ENCODE measurements at places on chromosomes 3 and 15.
A peak's percentile ranks its signal among the peaks of the same experiment; 100 is the strongest.

DNA sequence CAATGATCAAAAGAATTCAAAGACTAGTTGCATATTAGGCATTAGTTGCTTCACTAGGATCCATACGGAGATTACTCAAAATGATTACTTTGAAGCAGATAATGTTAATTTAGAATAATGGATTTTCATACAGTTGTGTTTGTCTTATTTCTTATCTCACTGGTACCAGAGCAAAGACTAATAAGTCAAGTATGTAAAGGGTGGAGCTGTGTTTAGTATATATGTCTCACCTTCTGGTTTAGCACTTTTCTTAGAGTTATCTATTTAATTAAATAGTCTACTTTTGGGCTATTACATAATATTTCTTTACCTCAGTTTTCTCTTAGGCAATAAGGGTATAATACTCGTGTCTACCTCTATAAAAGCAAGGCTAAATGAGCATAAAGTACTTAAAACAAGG lies 18.8 kb downstream of the TMEM207 start:
- no peak for DNase-seq

- DNase-seq = no peak
These were observed 30.4 kb upstream of the FLNB start for GRCh38 chr3:57977818-57978235.

GRCh38 chr3:113245761-113246161 lies 34.4 kb downstream of the BOC start:
- no peak for DNase-seq

GRCh38 chr15:100902436-100903167 lies 16.6 kb upstream of the LRRK1 start:
- DNase-seq = no peak

- no peak for DNase-seq
These were observed 33.2 kb downstream of the OXNAD1 start for GRCh38 chr3:16297997-16298885.

- no peak for DNase-seq
These were observed 409.4 kb upstream of the FRG2C start for GRCh38 chr3:75254685-75255084.

GRCh38 chr3:156788846-156789245 lies 37.3 kb upstream of the LEKR1 start:
- DNase-seq = no peak

DNA sequence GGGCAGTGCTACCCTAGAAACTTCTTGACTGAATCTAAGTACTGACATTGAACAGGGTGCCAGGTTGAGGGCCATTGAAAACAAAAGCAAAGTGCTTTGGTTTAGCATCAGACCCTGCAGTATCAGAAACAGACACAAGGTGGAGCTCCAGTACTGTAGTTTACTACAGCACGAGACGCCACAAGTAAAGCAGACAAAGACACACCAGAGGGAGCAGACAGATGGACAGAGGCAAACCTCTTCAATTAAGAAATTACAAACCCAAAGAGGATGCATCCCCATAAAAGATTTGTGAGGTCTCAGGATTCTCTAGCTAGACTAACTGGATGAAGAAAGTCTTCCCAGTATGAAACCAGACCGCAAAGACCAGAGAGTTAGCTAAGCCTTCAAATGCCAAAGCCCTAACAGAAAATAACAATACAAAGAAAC lies 16.6 kb downstream of the TOP2B start:
- peak; percentile 67 for DNase-seq

GRCh38 chr15:99105514-99106341 lies 848 bp downstream of the SYNM start:
- peak; percentile 32 for DNase-seq

DNA sequence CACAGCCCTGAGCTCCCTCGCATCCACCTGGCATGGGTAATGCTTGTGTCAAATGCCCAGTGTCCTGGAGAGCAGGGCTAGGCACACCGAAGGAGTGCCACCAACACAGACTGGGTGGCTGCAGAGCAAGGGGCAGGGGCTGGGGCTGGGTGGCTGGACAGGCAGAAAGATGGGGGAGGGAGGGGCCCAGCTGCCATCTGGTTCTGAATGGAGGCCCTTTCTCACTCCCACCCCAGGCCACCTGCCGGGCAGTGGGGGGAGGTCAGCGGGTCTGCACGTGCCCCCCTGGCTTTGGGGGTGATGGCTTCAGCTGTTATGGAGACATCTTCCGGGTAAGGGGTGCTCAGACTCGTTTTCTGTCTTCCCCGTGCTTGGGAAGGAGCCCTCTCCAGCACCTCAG lies 17.0 kb downstream of the STAB1 start:
- DNase-seq = no peak

GRCh38 chr15:76334438-76335306 lies 1.9 kb upstream of the ISL2 start:
- DNase-seq = no peak

DNA sequence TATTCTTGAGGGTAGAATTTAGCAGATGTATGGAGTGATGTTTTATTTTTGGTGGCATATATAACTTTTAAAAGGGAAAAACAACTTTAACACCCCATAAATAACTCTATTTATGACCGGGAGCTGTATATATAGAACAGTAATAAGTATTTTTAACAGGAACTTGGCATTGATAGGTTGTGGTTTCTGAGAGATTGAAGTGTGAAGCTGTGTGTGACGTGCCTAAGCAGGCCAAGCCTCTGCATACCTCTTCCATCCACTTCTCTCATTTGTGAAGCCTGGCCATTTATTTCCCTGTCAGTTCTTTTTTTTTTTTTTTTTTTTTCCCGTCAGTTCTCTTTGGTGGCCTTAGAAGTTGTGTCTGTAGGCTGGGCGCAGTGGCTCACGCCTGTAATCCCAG lies 23.0 kb downstream of the RBM5 start:
- DNase-seq = no peak

- DNase-seq = no peak
These were observed 62.0 kb downstream of the RPL22L1 start for GRCh38 chr3:170808041-170808440.

DNA sequence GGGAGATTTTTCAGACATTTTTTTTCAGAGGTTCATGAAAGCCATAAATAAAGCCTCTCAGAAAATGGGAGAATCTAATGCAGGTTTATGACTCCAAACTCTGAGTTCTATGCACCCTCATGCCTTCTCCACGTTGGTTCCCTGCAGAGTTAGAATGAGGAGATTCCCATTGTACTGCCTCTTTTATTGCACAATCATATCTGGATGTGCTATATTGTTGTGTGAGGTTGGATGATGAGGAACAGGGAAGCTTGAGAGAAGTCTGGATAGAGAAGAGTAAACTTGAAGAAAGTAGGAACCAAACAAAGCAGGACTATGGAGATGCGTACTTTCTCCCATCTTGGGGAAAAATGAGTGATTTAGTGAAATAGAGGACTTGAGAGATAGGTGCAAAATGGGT lies 178.8 kb downstream of the PDCD6IP start:
- no peak for DNase-seq

DNA sequence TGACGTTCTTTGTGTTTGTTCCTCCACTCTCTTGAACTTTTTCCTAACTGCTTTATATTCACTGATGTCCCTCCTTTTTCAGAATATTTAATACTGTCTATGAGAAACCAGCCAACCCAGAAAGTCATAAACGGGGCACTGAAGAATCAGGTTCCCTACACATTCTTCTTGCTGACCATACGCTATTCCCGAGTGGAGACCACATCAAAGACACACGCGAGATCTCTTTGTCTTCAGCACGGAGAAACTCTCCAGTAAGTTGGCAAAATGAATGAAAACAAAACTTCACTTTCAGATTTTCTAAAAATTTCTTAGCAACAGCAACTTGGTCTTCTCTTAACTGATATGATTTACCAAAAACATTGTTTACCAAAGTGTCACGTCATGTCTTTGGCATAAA lies 22.6 kb downstream of the FAM174B start:
- no peak for DNase-seq

- no peak for DNase-seq
These were observed 312.9 kb downstream of the ZBBX start for GRCh38 chr3:167066977-167067786.

GRCh38 chr15:84840741-84841429 lies 23.7 kb downstream of the ALPK3 start:
- no peak for DNase-seq

- DNase-seq = no peak
These were observed 219.9 kb downstream of the NFKBIZ start for GRCh38 chr3:102069211-102069662.

DNA sequence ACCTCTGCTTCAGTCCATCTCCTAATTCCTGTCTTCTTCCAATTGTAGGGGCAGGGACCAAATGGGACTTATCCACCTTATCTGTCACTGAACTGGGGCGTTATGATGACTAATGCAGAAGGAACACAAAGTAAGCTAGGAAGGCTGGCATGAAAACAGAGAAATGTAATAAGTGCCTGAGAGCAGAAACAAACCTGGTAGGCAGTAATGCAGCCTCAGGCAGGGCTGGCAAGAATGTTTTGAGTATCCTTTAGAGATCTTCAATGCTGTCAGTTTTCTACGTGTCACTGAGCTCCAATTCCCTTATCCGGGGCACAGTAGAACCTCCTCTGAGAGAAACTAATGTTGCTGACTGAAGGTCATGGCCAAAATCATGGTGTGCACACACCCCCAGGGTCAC lies 246.2 kb upstream of the TBL1XR1 start:
- DNase-seq = no peak

DNA sequence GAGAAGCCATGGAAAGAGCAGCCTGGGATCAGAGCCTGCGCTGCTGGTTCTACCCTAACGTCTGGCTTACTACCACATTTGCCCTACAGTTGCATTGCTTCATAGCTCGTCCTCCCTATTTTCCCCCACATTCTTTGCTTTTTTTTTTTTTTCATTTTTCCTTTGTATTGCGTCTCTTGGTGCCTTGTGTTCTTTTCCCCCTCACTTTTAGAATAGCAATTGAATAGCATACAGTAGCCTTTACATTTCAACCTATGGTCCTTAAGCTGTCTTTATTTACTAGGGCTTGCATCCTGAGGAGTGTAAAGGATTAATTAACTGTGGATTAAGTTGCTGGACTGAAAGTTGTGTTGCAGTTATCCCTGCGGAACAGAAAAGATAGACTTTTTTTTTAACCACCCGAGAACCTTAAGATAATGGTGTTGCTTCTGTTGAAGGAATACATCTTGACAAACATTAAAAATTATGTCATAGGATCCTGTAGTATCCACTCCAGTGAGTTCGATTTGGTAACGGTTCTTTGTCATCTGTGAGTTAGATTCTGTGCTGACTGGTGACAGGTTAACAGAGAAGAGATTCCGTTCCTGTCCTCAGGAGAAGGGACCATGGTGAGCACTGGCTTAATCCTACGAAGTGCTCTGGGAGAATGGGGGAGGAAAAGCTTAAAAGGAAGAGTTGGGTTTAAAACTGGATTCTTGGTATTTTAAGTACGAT lies 417.4 kb upstream of the NAALADL2 start:
- no peak for DNase-seq

DNA sequence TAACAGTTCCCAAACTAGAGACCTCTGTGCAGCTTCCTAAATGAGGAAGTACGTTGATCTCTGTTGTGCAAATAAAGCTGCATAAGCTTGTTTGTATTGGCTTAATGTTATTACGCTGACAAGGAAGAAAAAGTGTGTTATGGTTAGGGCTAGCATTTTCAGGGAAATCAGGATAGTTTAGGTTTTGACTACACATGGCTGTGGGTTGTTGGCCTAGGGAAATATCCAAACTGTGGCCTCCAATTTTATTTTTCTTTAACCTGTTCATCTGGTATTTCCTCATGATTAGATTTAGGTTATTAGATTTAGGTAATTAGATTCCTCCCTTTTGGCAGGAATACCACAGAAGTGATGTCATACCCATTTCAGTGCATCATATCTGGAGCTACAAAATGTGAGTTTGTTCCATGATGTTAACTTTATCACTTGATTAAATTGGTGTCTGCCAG lies 8.7 kb upstream of the MCCC1 start:
- no peak for DNase-seq

DNA sequence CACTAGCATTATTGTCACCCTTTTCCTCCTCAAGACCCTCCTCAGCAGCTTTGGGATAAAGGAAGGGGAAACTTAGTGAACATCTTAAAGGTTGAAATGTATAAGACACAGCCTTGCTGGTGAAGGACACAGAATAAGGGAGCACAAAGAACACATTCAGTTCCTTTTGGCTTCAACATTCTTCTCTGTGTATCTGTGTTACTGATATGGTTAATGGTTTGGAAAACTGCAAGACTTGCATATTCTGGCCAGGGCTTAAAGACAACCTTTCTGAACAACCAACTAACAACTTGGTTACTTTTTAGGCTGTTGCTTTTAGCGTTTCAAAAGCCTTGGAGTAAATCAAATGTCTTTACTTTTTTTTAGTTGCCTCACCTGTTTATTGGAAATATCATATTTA lies 680.5 kb downstream of the MECOM start:
- DNase-seq = no peak

GRCh38 chr15:56838085-56838484 lies 80.4 kb upstream of the TCF12 start:
- DNase-seq = no peak

- DNase-seq = no peak
These were observed 860.4 kb downstream of the ROBO1 start for GRCh38 chr3:78907367-78907766.

GRCh38 chr3:29322586-29322985 lies 41.7 kb downstream of the RBMS3 start:
- no peak for DNase-seq

GRCh38 chr3:119507404-119507803 lies 9.1 kb downstream of the TIMMDC1 start:
- no peak for DNase-seq

DNA sequence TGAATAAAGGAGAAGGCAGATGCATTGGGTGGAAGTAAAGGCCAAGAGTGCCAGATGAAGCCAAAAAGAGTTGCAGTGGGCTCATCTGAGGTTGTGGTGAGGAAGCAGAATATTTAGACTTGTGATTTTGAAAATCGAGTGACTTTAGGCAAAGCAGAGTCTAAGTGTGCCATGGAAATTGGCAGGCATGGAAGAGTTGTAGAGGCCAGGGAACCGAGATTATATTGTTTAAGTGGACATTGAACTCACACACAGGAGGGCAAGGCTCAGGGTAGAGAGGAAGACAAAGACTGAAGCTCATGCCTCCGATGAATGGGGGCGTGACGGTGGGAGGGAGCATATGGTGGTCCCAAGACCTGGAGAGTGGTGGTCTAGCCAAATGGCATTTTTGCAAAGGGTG lies 347.5 kb downstream of the EPHB1 start:
- DNase-seq = no peak

GRCh38 chr3:84738086-84738485 lies 220.7 kb upstream of the CADM2 start:
- no peak for DNase-seq

GRCh38 chr3:111326144-111326995 lies 215.6 kb upstream of the CD96 start:
- DNase-seq = no peak

- no peak for DNase-seq
These were observed 98.5 kb upstream of the TSC22D2 start for GRCh38 chr3:150309557-150309956.

DNA sequence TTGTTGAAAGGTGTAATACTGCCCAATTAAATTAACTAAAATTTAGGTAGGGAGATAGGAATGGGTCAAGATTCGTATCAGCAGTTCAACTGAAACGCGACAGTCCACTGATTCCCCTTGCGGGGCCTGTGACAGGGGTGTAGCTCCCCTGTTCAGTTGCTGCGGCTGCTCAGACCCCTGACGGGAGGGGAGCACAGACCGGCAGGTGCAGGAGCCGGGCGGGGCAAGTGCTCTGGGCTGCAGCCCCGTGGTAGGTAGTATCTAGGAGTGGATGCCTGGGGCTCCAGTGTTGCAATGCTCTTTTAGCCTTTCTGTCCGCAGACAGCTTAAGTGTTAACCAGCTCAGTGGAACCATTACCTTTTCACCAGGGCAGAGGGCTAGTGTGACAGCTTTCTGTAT lies 164.9 kb downstream of the ROBO2 start:
- DNase-seq = no peak

- no peak for DNase-seq
These were observed 120.1 kb upstream of the SLC25A36 start for GRCh38 chr3:140821493-140821892.

GRCh38 chr3:184531626-184532280 lies 29.8 kb upstream of the EPHB3 start:
- no peak for DNase-seq

Data from stimulated activated CD4-positive, alpha-beta T cell treated with anti-CD3 and anti-CD28 coated beads, Interleukin-4, amount 100 ng/mL, for 1 hour (primary cell).